ENCODE measurements at places on chromosomes 2 and 18.
A peak's percentile ranks its signal among the peaks of the same experiment; 100 is the strongest.

DNA sequence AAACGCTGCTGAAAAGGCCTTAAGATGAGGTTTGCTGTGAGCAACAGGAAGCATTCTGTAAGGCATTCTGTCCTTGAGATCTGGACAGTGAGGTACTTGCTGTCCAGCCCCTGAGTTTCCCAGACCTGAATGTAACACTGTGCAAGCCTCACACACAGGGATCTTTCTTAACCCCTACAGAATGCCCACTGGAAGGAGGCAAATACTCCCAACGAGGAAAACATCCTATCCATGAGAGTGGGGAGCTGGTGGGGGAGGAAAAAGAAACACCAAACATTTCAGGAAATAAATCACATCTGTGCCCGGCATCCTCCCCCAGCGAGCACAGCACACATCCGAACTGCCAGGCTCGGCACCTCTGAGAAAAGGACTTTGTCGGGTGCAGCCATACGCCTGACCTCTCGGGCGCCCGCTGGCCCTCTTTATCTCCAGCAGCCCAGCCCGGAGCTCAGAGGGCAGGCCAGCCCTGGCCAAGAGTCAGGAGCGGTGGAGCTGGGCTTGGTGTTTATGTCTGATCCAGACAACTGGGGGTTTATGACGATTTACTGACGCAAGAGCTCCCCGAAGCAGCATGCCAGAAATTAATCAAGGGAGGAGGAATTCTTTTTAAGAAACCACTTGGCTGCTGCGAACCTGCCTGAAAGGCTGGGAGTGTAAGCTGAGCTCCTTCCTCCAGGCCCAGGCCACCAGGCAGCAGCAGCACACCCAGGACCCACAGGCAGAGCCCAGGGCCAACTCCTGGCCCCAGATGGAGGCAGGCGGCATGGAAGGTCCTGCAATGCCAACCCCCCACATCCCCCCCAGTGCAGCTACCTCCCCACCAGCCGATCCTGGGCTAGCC, 72.2 kb downstream of the HDAC4 start:
- DNase-seq = no peak

DNA sequence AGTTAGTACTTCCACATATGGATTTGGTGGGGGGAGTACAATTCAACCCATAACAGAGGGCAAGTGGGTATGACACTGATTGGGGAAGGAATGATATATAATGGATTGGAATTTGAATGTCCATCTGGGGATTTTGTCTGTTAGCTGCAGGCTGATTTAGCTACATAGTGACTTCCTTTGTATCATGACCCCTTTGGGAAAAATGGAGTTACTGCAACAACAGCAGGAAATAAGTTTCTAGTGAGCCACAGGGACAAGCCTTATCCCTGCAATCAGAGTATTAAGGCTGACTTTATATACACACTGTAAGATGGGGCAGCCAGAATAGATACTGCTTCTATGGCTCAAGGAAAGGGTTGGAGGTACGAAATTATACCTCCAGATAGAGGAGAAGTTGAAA, 404.4 kb upstream of the MEIS1 start:
- DNase-seq = no peak

DNA sequence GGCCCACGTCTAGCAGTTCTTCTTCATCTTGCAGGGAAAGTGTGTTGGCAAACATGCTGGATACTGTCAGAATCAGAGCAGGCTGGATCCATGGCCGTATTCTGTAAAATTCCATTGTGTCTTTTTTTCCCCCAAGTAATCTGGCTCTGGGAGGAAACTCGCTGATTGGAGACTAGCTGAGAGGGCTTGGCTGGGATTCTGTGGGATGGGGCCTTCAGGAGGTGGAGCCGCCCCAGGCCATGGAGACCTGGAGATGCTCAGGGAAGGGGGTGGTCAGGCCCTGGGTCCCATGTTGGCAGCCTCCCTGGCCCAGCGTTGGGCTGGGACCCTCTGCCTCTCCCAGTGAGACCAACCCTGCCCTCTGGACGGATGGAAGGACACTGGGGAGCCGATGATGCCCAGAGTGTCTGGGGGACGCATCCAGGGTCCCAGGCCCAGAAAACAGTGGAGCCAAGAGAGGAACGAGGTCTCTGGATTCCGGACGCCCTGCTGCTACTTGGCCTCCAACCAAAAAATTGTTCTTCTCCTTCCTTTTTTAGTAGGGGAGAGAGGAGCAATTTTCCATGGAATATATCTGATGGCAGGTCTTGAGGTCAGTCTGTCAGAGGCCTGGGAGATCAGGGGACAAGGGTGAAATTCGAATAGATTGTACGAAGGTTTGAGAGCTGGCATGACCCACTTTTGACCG, 114.5 kb downstream of the AGAP1 start:
- DNase-seq = no peak

- DNase-seq = no peak
Observed at GRCh38 chr2:46520130-46520711, 40.9 kb downstream of the TMEM247 start.

- no peak for DNase-seq
Observed at GRCh38 chr2:42830922-42831574, 38.7 kb upstream of the HAAO start.

- DNase-seq = no peak
Observed at GRCh38 chr2:10930721-10931516, 19.2 kb downstream of the KCNF1 start.

DNA sequence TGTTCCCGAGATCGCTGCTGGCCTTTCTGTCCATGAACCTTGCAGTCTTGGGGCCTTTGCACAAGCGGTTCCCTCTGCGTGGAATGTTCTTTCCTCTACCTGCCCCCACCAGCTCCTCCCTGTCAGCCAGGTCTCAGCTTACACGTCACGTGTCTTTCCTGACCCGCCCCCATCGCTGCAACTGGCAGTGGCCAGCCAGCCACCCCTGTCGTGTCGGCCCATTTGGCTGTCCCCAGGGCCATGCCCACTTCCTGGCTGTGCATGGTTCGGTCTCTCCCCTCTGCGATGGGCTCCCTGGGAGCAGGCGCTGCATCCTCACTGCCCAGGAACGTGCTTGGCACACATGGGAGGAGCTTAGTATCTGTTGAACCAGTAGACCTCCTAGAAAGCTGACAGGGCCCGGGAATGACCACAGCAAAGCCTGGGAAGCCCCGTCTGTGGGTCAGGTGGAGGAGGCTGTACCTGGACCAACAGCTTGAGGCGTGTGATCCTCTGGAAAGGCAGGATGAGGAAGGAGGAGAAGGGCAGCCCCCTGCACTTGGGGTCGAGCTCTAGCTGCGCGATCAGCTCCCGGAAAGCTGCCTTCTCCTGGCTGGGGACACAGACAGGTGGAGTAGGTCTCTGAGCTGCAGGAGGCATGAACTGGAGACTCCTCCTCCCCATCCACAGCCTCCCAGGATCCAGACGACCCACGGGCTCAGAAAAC, 21.0 kb downstream of the SNORC start:
- DNase-seq = peak; percentile 9

DNA sequence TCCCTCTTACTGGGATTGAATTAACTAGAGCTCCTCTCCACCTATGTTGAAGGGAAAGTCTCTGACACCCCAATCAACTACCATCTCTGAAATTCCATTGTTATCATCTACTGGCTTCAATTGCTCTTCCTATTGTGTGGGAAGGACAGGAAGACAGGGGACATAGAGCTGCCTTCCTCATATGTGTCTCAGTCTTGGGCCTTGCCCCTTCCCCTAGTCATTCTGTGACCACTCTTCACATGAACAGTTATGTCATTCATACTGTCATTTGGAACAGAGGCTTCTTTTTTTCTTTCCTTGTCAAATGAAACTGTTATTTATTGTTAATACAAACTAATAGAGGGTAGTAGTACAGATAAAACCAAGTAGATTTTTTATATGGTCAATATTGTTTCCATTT, 69.6 kb upstream of the EMILIN2 start:
- no peak for DNase-seq

DNA sequence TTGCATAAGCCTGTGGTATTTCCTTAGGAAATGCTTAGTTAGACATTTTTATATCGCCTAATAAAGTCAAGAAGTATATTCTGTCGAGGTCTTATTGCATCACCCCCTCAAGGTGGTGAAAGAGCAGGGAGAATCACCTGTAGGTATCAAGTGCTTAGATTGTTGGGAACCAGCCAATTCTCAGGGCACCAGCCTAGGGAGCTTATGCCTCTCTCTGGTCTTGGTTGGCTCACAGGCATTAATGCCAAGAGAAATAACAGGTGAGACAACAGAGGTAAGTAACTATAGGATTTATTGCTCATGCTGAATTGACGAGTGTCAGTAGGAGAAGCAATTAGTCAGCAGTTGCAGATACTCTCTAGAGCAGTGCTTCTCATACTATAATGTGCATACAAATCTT, 663.3 kb upstream of the ZNF804A start:
- no peak for DNase-seq

GRCh38 chr2:240994171-240994896, 4.1 kb upstream of the SNED1 start:
- DNase-seq = no peak

DNA sequence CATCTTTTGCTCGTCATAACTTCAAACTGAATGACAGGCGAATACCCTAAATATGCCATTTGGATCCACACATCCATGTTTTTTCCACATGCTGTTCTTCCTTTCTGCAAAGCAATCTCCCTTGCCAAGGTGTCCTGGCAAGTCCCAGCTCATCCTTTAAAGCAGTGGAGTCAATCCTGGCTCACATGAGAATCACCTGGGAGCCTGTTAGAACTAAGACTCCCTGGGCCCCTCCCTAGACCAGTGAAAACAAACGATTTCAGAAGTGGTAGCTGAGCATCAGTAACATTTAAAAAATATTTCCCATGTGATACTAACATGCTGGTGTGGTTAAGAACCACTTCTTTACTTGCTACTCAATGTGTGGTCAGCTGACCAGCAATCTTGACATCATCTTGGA, 50.6 kb upstream of the PARD3B start:
- no peak for DNase-seq

Measured in KBM-7 (cell line).